ENCODE measurements at places on chromosomes 6 and 20.

DNA sequence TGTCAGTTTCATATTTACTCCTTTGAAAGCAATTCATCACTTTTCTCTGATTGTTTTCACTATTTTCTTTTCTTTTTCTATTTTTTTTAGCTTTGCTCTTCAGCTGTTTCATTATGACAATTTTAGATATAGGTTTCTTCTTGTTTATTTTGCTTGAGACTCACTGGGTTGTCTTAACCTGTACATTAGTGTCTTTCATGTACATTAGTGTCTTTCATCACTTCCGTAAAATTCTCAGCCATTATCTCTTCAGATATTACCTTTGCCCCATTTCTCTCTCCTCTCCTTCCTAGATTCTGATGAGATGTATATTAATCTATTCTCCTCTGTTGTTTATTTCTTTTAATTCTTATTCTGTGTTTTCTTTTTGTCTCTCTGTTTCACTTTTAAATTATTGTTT lies 14.5 kb upstream of the TBPL1 start:
- no peak for DNase-seq

- no peak for DNase-seq
These were observed 60.7 kb downstream of the DTNBP1 start for GRCh38 chr6:15602154-15602553.

DNA sequence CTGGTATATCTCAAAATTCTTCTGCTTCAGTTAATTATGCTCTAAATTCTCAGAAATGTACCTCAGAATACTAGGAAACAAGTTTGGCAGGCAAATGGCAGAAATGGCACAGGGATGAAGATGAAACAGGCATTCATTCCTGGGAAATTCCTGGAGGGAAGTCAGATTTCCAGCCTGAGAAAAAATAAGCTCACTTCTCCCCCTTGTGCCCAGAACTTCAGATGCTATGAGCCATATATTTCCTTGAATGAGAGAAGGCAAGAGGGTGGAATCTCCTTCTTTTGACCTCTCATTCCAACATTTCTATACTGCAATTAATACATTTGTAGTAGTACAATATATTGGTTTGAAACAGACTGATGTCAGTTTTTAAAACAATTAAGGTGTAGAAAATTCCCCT lies 22.8 kb downstream of the RGS17 start:
- DNase-seq: peak; percentile 14

- no peak for DNase-seq
These were observed 147.7 kb downstream of the SIM1 start for GRCh38 chr6:100317031-100317430.

- DNase-seq: no peak
These were observed 40.1 kb upstream of the CARMIL1 start for GRCh38 chr6:25239059-25239458.

GRCh38 chr20:25398376-25399036 lies 7.9 kb upstream of the ABHD12 start:
- no peak for DNase-seq

DNA sequence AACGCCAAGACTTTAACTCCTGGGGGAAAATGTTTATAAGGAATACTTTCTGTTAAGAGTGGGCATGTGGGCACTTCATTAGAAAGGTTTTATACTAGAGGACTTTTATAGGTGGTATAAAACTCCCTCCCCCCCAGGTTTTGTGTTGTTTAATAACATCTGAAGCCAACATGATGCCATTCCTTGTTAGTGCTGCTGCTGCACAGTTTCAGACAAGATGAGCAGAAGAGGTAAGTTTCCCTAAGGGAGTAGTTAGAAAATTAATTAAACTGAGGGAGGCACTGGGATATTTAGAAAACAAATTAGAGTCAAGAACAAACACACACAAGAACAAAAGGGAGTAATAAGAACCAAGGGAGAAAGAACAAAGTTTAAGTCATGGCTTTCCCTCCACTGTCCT lies 362.4 kb downstream of the GRIK2 start:
- no peak for DNase-seq

- DNase-seq: no peak
These were observed 174.9 kb downstream of the ANKRD60 start for GRCh38 chr20:58053391-58054055.

- DNase-seq: no peak
These were observed 29.4 kb downstream of the MARCKS start for GRCh38 chr6:113886512-113886911.

DNA sequence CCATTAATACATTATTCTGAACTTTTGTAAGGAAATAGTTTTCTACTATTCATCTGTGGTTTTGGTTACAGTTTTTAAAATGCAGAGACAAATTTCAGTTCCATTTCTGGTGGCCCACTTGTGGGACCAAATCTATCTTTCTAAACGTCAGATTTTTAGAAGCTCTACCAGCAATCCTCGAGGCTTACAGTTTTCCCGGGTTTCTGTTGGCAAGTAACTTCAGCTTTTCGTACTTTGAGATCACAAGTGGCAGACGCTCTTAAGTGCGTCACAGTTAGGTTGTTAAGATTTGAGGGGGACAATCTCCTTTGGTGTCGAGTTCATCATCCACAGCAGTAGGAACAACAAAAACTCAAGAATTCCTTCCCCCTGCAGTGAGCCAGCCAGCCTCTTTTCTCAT lies 60.0 kb downstream of the JARID2 start:
- no peak for DNase-seq

DNA sequence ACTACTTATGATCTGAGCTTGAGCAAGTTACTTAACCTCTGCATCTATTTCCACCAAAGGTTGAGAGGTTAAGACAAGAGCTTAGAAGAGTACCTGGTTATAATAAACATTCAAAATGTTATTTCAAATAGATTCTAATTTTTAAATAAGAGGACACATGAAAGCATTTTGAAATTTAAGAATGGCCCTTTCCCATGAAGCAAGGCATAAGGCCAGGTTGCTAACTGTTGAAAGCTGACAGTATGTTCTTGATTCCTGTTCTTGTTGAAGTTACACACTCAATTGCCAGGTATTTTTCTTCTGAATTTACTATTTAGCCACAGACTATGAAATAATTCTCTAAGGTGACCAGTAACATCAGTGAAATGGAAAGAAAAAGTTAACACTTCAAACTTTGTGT lies 14.5 kb downstream of the C6orf62 start:
- DNase-seq: no peak

- DNase-seq: no peak
These were observed 102.9 kb upstream of the FRMD1 start for GRCh38 chr6:168181876-168182275.

GRCh38 chr20:12775041-12775440 lies 233.7 kb upstream of the SPTLC3 start:
- no peak for DNase-seq

- no peak for DNase-seq
These were observed 26.2 kb upstream of the SLC35D3 start for GRCh38 chr6:136895901-136896300.

DNA sequence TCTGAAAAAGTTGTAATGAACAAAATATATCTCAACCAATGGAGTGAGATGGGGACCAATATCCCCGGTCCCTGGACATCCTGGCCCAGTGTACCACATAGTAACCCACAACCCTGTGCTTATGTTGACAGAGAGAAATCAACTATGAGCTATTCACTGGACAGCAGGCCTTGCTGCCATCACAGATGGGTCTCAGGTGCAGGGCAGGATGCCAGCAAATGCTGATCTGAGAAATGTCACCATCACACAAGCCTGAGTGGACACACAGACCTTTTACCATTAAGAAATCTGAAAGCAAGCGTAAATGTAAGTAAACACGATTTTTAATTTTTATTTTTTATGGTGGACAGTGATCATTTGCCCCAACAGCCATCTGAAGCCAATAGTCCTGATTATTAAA lies 9.1 kb downstream of the RPP40 start:
- no peak for DNase-seq

GRCh38 chr6:139230391-139230840 lies 61.4 kb downstream of the TXLNB start:
- no peak for DNase-seq

DNA sequence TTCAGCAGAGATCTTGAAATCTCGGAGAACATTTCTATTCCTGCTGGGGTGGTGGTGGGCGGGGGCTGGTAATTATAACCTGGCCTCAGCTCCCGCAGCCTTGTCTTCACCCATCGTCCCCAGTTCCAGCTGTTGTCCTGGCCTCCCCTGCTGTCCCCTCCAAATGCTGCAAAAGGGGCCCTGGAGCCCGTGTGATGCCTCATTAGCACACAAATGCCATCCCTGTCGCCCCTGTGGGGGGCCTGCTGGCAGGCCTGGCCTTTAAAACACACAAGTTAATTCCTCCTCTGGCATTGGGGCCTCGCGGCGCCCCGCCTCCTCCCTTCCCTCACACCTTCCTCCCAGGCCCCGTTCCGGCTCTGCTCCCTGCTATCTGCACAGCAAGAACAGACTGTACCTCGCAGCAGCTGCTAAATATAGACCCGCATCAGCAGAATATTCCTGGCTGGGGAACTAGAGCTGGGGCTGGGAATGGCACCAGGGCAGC lies 85.7 kb downstream of the CDH22 start:
- no peak for DNase-seq

DNA sequence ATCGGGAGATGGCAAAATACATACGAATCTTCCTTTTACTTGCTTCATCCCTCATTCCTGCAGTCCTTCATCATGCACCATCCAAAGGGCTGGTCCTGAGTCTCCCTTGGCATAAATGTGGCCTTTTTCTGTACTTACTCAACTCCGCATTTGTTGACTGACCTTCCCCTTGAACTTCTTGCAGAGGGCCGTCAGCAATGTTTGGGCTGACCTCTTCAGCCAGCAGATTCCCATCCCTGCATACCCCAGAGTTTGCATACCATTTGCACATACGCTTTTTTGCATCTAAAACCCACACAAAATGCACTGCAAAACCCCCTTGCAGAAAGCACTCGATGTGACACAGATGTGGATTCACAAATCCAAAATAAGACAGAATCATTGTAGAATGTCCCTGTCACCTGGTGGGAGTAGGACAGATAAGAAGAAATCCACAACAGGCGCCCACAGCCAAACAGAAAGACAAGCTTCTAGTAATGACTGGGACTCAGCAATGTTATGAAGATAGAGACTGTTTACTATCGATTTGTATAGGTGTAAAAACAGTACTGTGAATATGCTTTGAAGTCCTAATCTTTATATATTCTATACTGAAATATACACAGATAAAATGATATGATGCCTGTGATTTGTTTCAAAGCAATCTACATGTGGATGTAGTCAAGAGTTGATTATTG lies 45.8 kb downstream of the TBC1D7 start:
- no peak for DNase-seq

Measured in SK-N-SH (cell line).